ENCODE measurements at places on chromosomes 12 and 14. TPM values are rescaled to one million over a fixed set of nuclear protein-coding genes. Genes with fewer than 3 reads are reported as not detected.

GRCh38 chr12:107396991-107397390, 288.6 kb upstream of the PWP1 start:
- DNase-seq = no peak

GRCh38 chr14:61470261-61470960, 149.0 kb downstream of the PRKCH start:
- peak; percentile 76 for DNase-seq

GRCh38 chr12:31804185-31804504, 75.3 kb upstream of the AMN1 start:
- DNase-seq = no peak

- DNase-seq = no peak
Observed at GRCh38 chr12:121788176-121788818, 5.2 kb downstream of the RHOF start.

- peak; percentile 86 for DNase-seq
Observed at GRCh38 chr14:75310295-75311111, 31.9 kb downstream of the FOS start.

DNA sequence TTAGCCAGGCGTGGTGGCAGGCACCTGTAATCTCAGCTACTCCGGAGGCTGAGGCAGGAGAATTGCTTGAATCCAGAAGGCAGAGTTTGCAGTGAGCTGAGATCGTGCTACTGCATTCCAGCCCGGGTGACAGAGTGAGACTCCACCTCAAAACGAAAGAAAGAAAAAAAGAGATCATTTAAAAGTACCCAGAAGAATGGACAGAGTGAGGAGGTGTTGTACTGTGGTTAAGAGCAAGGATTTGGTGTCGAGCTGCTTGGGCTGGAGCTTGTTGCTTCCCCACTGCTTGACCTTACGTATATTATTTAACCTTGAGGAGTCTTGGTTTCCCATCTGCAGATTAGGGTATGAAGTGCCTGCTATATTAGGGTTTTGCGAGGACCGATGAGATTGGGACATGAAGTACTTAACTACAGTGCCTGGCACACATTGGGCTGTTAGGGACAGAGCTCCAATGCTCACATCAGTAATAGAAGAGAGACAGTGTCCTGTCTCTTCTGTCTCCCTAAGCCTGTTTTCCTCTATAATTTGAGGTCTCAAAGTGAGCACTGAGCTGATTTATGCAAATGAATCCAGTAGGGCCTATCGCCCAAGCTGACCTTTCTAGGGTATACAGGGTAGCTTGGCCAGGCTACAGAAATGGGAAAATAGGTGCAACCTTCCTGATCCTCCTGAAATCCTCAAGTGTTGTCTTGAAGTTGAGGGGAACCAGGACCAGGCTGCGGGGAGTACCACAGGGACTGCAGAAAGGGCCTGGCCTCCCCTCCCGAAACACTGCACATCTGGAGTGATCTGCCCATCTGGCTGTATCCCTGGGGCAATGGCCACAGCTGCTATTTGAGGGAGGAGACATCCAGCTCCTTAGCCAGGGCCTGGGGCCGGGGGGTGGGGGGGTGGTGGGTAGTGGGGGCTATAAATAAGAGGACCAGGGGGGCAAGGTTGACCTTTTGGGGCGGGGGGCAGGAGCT, 8.6 kb upstream of the HDAC7 start:
- DNase-seq = no peak

- no peak for DNase-seq
Observed at GRCh38 chr12:98085046-98085755, 430.2 kb upstream of the TMPO start.

DNA sequence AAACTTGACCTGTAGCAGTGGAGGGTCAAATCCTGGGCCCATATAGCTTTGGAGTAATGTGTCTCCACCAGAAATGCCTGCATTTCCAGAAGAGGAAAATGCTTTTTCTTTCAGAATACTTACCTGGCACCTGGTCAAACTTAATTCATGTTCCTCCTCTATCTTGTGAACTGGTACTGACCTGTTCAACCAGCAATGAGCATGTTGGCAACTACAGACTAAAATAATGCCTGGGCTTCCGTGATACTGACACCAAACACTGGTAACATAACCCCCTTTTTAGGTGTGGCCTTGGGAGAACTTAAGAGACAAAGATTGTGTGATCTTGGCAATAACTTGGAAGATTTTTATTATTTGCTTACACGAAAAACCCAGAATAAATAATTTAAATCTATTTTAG, 23.8 kb upstream of the MGST1 start:
- no peak for DNase-seq

DNA sequence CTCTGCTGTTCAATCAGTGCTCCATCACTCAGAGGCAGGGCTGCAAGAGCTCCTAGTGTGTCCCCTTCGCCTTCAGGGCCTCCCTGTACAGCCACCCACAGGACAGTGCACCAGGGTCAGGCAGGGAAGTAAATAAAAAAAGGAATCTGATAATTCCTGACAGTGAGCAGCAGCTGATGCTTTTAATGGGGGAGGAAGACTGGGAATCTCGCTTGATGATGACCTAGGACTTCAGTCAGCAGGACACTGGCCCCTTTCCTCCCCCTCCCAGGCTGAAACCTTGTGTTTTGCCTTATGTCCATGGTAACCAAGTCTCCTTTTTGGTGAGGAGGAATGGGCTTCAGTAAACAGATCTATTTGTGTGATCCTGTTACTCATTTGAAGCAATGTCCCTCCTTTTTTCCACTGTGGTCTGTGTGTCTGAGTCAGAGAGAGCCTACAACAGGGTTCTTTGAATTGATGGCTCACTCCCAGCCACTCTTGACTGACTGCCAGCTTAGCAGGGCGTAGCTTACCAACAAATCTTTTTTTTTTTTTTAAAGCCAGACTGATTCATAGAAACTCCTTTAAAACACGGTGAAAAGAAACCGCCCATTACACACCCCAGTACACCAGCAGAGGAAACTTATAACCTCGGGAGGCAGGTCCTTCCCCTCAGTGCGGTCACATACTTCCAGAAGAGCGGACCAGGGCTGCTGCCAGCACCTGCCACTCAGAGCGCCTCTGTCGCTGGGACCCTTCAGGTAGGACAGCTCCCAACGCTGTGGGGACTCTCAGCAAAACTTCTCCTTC, at the start of gene EMP1:
EMP1 (plus strand) TSS at position 597 of the 792 bp plus-strand sequence. CDS start 14,785 bp downstream, outside the sequence.
- peak; percentile 95 for DNase-seq

- no peak for DNase-seq
Observed at GRCh38 chr14:86414146-86414545, 884.2 kb downstream of the FLRT2 start.

GRCh38 chr12:59388176-59388575, 207.7 kb upstream of the SLC16A7 start:
- no peak for DNase-seq

Gene WIF1
- total RNA-seq = 2.9 TPM

Gene BRF1
- total RNA-seq = 30.9 TPM

Gene ZNF891
- total RNA-seq = 7.3 TPM

Gene SLC5A8
- 0.42 TPM for total RNA-seq

Gene KLHDC1
- 21.6 TPM for total RNA-seq
